ENCODE measurements at places on chromosomes 16 and 17.

DNA sequence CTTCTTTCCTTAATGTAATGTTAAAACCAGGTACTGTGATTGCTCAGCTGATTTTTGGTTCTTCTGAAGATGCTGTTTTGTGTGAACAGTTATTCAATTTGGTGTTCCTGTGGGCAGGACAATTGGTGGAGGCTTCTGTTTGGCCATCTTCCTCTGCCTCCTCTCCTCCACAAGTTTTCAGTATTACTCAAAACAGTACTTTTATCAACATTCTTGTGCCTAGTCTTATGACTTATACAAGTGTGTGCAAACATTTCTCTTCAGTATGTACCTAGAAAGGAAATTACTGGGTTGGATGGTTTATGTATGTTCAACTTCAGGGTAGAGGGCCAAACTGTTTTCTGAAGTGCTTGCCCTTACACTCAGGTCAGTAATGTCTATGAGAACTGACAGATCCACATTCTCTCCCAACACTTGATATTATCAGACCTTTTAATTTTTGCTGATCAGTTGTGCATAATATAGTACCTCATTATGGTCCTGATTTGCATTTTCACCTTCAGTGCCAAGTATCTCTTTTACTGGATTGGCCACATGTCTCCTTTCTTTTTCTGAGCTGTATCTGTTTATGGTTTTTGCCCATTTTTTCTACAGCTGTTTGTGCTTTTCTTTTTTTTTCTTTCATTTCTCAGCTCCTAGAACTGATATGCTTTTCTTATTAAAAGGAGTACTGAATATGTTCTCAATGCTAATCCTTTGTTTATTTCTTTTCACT lies 50.9 kb downstream of the ERCC4 start:
- DNase-seq: no peak

DNA sequence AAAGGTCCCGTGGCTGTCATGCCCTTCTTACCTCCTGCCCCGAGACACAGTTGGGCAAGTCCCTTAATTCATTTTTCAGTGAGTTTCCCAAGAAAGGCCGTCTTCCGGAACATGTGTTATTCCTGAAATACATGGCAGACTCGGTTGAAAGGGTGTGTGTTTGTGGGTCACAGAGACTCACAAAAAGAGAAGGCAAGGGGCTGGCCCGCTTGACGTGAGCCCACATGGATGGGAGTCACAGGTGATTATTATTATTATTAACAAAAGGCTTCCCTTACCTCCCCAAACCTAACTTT lies 34.1 kb upstream of the CCR7 start:
- DNase-seq: no peak

DNA sequence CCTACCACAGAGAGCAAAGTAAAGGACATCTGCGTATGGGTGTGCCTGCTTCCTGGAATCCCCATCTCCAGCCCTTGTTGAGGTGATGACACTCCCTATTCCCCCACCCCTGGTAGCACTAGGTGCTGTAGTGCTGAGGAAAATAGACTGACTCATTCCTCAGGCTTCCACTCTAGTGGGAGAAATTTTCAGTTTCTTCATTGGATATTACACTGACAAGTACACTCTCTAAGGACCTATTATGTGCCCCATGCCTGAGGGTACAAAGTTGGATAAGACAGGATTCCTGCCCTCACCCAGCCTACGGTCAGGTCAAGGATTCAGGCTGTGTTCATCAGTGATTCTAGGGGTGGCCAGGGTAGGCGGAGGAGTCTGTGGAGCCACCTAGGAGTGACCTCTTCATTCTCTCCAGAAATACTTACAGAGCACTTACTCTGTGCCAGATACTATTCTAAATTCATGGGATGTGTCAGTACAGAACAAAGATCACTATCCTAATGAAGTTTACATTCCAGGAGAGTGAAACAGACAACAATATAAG lies 4.5 kb upstream of the ZC3H7A start:
- no peak for DNase-seq

DNA sequence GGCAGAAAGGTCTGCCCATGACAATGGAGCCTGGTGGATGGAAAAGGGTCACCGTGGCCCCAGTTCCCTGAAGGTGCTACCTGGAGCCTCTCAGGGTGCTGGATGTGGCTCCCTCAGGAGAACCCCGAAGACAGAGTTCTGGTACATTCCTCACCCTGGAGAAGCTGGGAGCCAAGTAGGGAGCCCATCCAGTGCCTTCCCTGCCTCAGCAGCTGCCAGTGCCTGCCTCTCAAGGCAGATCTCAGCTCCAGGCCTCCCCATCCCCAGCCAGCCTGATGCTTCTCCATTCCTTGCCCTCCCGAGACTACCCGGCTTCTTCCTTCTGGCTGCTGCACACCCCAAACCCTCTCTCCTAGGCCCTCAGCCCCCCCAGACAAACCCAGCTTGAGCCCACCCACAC lies 20.5 kb downstream of the SCGB1C2 start:
- no peak for DNase-seq

GRCh38 chr17:2814481-2815341 lies 18.5 kb downstream of the RAP1GAP2 start:
- peak; percentile 84 for DNase-seq

DNA sequence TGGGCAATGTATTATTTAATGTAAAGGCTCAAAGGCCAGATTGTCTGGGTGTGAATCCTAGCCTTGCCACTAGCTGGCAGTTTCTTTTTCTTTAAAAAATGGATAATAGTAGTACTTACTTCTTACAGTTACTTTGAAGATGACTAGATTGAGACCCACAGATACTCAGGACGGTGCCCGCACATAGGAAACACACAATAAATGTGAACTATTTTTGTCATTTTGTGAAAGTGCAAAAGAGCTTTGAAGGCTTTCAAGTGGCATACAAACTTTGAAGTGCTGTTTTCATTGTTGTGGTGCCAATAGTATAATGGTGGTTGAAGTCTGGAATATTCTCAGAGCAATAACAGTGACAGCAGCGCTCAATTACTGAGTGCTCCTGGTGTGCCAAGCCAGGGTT lies 63.6 kb downstream of the OTOA start:
- DNase-seq: no peak

DNA sequence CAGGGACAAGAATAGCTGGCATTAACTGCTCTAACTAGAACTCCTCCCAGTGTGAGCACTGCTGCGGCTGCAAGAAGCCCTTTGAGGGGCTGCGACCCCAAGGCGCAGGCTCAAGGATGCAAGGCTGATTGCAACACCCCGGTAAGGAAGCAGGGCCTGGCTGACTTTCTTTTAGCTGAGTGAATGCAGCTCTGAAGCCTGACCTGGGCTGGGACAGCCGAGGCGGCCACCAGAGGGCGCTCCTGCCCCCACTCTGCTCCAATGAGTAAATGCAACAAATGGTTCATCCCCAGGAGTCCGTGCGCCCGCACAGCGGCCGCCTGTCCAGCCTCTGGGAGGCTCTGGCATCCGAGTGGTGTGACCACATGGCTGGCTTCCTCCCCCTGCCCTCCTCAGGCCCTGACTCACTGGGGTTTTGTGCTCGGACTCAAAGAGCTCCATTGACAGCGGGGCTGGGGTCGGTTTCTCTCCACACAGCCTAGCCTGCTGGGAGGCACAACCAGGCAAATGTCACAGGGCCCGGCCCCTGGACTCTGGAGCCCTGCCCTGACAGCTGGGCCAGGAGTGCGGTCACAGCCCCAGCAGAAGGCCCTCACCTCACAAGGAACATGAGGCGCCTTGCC lies at the start of gene SMIM5:
Gene SMIM5 (plus strand): TSS at position 572 of the 623 bp plus-strand sequence. CDS start 6,768 bp downstream, outside the sequence.
- DNase-seq: peak; percentile 75

DNA sequence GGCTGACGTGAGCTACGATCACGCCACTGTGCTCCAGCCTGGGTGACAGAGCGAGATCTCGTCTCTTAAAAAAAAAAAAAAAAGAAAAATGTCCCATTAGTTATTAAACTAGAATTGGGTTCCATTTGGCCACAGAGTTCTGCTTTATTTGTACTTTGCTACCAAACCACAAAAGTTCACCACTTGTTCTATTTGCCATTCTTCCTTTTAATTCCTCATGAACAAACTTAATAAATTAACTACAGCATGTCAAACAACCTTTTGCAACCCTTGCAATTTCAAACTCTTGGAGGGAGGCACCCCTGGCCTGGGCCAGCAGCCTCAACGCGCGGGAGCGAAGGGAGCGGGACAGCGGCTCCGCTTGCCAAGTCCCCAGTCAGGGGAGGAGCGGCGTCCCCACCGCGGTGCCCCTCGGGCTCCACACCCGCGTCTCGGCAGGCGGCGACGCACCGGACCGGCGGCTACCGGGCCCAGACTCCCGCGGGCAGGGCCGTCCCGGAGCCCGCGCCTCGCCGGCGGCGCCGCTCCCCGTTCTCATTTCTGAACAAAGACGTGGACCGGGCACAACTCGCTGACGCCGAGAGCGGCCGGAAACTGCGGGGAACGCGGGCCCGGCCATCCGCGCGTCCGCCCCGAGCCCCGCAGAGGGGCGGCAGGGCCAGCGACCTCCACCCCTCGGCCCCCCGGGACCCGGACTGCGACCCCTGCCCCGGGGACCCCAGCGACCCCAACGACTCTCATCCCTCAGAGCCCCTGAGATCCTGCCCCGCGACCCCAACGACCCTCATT lies 775 bp downstream of the CYTH1 start:
- no peak for DNase-seq

DNA sequence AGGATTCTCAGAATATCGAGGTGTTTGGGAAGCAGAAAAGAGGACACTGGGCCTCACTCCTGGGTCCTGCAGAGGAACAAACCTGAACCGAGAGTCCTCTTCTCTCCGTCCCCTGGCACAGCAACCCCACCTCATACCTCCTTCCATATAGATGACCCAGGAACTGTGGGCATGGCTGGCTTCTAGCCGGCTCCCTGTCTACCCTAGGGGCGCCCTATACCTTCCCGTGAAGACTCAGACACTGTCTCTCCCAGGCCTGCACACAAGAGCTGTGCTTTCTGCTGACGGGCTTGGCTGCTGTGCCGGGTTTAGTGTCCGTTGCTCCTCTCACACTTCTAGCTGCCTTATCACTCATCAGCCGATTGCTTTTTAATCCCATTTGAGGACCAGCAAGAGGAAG lies 46.5 kb upstream of the CRISPLD2 start:
- DNase-seq: no peak
